ENCODE measurements at places on chromosomes 7 and 10. TPM values are rescaled to one million over a fixed set of nuclear protein-coding genes. Genes with fewer than 3 reads are reported as not detected.
A peak's percentile ranks its signal among the peaks of the same experiment; 100 is the strongest.

GRCh38 chr7:25863005-25863728, 288.8 kb upstream of the NFE2L3 start:
- no peak for DNase-seq

DNA sequence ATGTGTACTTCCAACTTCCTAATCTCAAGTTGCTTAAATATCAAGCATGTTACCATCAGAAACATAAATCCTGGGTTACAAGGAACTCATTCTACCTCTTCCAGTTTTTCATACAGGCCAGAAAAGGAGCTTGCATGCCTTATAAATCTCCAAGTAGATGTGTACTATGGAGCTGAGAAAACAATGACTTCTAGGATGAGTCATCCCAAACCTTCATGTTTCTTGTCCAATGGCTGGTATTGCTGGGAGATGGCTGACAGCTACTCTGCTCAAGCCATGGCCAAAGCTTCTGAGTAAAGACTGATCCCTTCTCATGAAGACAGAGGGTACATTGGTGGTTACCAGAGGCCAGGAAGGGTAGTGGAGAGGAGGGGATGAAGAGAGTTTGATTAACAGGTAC, 8.6 kb downstream of the RAPGEF5 start:
- peak; percentile 31 for DNase-seq

GRCh38 chr7:158564663-158565035, 23.0 kb downstream of the PTPRN2 start:
- DNase-seq = no peak

DNA sequence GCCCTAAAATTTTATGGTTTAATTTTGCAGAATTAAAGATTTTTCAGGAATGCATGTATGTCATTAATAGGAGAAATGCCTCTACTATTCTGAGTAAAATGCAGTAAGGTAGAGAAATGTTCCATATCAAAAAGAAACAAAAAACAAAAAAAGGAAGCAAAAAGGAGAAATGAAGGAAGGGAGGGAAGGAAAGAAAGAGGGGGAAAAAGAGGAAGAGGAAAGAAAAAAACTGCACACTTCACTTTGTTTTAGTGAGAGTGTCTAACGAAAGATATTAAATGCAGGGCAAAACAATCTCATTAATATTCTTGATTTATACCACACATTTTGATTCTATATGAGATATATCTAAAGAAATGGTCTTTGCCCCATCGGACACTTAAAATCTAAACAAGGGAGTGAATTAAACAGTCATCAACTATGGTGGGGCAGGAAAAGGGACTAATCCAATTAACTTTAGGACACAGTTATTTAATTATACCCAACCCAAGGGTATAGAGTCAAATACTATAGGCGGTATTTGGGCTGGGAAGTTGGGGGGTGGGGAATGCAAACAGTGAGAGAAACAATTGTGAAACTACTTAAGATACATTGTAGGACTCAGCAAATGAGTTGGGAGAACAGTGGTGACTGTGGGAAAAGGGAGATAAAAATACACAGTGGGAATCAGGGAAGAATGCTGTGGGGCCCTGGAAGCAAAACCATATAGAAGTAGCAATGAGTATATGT, 27.0 kb downstream of the IMMP2L start:
- DNase-seq = no peak

- DNase-seq = no peak
Observed at GRCh38 chr10:103791858-103792257, 63.5 kb downstream of the SH3PXD2A start.

GRCh38 chr10:36251068-36251467, 609.0 kb upstream of the FZD8 start:
- no peak for DNase-seq

DNA sequence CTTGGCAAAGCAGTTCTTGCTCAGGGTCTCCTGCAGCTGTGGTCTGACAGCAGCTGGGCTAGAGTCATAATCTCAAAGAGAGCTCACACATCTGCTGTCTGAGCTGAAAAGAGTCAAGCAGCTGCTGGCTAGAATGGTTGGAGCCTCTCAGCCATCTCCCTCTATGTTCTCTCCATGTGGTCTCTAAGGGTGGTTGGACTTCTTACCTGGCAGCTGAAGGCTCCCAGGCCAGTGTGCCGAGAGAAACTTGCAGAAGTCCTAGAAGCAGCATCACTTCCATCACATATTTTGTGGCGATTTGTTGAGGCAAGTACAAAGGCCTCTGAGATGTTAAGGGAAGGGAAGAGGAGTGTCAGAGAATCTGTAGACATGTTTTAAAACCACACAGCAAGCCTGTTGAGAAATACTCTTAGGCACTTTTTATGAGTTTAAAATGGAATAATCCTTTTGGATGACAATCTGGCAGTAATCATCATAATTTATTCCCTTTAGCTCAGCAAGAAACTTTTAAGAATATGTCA, 93.2 kb downstream of the REEP3 start:
- peak; percentile 24 for DNase-seq

- no peak for DNase-seq
Observed at GRCh38 chr7:41130561-41131236, 572.2 kb downstream of the INHBA start.

GRCh38 chr10:30600005-30600404, 29.5 kb downstream of the LYZL2 start:
- DNase-seq = no peak

DNA sequence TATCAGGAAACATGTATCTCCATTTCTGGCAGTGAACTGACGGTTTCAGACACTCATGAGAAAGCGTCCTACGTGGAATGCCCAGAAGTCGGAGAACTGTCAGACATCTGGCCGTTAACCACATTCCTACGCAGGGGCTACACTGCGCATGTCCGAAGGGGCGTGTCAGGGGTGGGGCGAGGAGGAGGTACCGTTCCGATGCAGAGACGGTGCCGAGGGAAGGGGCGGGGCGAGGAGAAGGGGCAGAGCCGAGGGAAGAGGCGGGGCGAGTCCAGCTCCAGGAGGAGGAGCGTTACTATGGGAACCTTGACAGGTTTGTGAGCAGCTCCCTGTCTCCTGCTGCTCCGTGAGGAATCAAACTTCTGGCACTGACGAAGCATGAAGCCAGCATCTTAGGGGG, 366.9 kb upstream of the NUPR2 start:
- no peak for DNase-seq

- DNase-seq = no peak
Observed at GRCh38 chr7:83072576-83073517, 89.8 kb downstream of the PCLO start.

DNA sequence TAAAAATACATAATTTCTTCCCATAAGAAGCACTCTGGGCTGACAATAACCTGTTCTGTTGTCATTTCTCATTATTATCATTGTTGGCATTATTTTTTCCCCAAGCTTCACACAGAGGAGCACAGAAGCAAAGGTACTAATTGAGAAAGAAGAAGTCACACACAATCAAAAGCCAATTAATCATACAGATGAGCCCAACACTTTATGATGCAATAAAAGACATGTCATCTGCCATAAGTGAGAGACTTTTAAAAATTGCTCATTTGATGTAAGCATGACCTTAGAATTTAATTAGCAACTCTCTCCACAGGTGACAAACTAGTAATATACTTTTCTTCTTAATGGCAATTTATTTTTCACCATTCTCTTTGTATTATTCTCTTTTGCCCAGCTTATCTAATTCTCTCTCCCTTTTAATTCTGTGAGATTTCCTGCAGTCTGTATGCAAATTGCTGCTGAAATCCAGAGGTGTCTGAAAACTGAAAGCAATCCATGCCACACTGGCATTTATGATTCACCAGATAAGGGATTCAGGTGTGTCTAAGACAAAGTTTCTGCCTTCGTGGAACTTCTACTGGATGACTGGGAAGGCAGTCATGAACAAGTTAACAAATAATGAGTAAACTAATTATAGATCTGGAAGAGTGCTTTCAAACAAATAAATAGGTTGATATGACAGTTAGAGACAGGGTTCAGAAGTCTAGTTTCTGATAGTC, 203.5 kb downstream of the CHCHD3 start:
- no peak for DNase-seq

Gene SPDYE1
- total RNA-seq = not detected

Gene SLC39A12
- total RNA-seq = not detected

Gene H2BK1
- total RNA-seq = not detected

Gene RELN
- 0.98 TPM for total RNA-seq

Gene MSMB
- total RNA-seq = not detected

Measured in astrocyte (in vitro differentiated cells and primary cell).